ENCODE measurements at places on chromosomes 6 and 20.
A peak's percentile ranks its signal among the peaks of the same experiment; 100 is the strongest.

- DNase-seq: no peak
Observed at GRCh38 chr6:133099573-133099972, 141.6 kb upstream of the EYA4 start.

- no peak for DNase-seq
Observed at GRCh38 chr20:61734733-61735502, 330.8 kb downstream of the TAF4 start.

DNA sequence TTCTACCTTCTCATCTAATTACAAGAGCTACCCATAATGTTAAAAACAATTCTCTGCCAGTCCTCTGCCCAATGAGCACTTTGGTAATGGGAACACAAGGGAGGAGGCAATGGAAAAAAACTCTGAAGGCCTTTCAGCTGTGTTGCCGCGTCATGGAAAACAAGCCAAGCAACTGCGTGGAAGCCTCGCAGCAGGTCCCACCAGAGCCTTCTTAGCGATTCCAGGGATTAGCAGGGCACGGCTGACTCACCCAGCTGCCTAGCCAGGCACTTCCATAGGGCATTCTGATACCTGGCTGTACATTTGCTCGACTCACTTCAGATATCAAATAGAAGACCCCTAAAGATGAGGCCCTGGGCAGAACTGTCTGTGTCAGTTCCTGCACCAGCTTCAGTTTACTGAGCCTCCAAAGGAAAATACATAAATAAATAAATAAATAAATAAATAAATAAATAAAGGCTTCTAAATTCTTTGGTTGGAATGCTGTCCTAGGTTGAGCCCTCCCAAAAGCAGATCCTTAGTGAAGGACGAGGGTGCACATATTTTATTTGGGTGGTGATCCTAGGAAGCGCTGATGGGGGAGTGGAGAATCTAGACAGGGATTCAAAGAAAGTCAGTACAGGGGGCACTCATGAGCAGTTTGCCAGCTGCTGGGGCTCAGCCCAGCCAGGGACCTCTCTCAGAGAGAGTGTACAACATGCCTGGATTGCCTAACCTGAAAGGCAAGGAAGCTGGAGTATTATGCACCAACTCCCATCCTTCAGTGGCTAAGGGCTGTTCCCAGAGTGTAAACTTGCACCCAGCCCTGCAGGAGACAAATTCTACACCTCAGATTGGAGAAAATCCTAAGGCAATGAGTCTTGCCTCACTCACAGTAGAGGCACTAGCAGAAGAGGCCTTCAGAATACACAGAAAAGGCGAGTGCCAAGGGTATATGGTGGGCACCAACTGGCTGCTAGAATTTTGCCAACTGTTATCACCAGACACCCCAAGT is 18.2 kb downstream of the SNAP25 start:
- DNase-seq: no peak

DNA sequence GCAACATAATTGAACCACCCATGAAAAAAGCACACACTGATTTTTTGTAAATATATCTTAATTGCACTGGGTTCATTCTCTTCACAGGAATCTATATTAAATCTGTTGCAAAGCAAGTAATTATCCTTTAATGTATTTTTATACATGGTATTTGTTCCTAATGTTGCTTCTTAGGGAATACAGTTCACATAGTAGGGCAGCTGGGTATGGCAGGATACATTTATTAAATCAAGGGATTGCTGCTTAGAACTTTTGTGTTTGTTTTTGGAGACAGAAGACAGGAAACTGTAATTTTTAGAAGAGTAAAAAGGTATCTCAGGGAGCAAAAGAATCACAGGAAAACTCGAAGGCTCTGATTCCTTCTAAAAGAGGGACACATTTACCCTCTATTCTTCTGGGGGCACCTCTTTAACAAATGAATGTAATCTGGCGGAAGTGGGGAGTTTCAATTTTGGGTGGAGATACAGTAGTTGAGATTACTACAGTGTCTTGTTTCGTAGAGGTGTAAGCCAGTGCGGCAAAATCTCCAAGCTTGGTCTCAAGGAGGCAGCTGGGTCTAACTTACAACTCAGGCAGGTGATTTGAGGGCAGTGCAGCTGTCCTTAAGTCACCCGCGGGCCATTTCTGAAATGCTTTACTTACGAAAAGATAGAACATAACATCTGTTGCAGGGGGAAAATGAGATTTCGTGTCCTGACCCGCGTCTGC is 812 bp upstream of the SMIM13 start:
- peak; percentile 21 for DNase-seq

DNA sequence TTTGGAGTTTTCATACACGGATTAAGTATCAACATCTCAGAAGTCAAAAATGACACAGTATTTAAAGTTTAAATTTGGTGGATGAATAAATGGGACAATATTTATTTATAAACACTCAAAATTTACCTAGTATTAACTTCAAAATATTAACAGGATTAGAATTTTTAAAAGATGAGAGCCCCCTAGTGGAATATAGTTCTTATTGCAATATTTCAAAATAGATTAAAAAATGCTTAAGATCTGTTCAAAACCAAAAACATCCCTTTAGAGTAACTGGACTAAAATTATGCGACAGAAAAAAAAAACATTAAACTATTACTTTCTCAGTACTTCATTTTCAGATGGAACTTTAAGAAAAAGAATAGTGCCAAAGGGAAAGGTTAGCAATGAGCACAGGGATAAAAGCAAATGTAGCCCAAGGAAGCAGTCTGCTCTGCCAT is 56.6 kb downstream of the SNX14 start:
- peak; percentile 21 for DNase-seq

DNA sequence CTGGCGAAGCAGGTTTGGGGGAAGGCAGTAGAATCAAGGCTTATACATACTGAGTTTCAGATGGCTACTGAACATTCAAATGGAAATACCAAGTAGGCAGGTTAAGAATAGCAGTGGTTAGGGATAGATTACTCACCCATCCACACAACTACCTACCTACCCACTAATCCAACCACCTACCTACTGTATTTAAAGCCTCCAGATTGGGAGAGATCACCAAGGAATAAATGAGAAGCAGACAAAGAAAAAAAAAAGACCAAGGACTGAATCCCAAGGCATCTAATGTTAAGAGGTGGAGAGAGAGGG is 68.3 kb upstream of the SMIM29 start:
- DNase-seq: no peak

DNA sequence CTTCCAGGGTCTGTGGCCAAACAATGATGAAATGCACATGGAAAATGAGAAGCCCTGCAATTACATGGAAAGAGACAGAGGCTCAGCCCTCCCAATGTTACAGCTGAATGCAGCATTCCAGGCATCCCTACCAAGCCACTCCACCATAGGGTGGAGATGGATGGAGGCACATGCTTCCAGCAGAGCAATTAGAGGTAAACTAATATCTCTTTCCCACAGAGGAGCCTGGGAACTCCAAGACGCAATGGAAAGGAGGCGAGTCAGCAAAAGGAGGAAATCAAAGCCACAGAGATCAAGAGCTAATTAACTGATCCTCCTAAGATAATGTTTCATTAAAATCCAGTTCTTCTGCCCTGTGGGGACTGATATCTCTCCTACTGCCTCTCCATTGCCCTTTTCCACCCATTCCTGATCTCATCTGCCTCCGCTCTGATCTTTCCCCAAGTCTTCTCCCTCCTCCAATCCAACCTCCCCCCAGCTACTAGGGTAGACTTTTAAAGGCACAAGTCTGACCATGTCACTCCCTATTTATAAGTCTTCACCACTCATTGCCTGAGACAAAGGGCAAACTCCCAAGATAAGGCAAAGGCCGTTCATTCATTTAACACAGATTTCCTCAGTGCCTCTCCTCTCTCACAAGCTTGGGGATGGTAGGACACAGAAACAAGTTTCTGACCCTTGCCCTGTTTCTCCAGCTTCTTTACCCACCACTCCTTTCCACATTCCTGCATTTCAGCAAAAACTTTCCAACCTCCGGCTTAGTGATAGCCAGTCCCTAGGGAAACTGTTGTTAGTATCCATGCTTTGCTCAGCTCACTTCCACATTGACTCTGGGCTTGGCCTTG is 14.3 kb upstream of the KCNB1 start:
- no peak for DNase-seq

DNA sequence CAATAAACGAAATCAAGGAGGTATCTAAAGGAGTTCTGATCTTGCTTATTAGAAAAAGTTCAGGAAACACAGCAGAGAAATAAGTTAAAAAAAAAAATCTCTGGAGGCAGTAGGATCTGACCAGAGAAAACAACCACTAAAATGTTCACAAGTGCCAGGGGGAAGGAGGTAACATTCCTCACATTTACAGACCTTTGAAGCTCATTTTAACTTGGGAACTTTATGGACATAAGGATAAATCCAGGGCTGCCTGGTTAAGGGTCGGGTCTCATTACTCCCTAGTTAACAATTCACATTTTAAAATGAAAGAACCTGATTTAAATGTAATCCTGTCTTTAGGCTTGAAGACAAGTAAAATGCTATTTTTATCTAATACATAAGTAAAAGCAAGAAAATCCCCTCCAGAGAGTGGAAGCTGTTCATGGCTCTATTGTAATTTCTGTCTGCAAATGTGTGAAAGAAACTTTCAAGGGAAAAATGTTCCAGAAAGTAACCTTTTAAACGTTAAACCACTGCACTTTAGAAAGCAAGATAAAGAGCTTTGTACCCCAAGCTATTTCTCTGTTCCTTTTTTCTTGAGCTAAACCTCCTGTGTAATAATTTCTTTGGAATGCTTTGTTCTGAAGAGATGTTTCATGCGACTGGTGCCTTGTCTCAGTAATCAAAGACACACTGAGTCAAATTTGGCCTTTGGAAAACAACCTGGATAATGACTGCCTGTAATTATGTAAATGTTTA is 38.2 kb downstream of the MYLIP start:
- no peak for DNase-seq

DNA sequence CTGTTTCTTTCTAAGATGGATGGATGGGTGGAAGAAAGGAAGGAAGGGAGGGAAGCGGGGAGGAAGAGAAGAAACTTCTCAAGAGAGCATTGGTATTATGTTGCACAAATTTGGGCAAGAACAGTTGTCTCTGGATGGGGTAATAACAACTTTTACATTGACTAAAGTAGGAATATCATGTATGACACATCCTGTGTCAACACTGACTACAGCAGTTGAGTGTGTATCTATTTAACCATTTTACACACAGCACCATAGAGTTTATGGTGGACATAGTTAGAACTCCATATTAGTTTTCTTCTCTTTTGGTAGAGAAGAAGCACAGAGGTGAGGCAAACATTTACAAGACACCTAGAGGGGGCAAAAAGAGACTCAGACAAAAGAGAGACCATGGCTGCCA is 44.2 kb upstream of the RNF146 start:
- no peak for DNase-seq

DNA sequence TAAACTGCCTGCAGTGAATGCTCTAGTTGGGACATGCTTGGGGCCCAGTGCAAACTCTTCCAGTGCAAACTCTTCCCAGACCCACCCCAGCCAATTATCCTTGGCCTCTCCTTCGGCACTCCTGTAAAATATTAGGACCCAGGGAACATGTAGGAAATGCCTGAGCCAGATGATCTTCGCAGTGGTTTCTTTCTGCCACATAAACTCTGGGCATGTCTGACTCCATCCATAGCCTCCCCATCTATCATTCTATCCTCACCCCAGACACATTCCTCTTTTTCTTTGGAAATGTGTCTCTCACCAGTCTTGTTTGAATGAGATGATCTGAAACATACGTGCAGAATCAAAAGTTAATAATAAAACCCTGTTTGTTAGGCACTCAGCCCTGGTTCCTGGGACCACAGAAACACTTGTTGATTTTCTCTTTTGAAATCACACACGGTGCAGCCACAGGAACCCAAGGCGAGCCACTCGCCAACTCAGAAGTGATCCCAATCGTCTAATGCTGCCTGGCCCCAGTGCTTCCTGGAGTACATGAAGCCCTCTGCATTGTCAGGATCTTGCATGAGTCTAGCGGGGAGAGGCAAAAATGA is 108.9 kb upstream of the CST7 start:
- no peak for DNase-seq

DNA sequence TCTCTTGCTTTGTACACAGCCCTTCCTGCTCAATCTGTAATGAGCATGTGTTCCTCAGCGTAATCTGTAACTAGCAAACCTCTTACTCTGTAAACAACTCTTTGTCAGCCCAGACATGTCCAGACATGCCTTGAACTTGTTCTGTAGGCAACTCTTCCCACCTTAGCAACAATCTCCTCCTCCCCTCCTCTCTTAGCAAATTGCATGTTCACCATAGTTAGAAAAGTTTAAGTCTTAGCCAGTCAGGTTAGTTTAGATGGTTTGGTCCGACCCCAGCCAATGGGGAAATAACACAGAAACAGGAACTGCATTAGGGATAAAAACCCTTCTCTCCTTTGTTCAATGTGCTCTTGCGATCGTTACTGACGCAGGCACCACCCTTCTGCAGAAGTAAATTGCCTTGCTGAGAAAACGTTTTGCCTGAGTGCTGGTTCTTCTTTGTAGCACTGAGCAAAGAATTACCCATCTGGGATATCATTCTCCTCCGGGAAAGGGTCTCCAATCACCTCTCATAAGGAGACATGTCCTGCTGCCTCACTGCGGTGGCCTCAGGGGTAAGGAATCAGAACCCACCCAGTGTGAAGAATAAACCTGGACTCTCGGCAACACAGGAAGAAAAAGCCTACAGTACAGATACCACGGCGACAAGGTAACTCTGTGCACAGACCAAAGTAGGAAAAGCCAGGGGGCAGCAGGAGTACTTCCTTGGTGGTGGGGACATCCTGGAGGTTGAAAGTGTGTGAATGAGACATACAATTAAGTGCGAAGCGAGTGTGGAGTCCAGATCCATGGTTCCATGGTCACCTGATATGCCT is 26.2 kb downstream of the PLN start:
- DNase-seq: no peak

DNA sequence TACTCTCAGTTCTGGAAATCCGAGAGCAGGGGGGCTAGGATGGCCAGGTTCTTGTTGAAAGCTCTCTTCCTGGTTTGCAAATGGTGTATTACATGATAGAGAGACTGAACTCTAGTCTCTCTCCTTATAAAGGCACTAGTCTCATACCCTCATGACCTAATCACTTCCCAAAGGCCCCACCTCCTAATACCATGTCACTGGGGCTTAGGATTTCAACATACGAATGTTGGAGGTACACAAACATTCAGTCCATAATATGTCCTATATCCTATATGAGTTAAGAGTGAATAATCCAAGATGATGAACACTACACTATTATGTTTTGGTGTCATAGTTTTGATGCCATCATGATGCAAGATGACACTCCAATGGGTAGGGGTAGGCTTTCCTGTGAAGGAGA is 20.0 kb upstream of the TXLNB start:
- DNase-seq: peak; percentile 66

GRCh38 chr20:60976913-60977312 is 275.1 kb upstream of the CDH4 start:
- DNase-seq: no peak

DNA sequence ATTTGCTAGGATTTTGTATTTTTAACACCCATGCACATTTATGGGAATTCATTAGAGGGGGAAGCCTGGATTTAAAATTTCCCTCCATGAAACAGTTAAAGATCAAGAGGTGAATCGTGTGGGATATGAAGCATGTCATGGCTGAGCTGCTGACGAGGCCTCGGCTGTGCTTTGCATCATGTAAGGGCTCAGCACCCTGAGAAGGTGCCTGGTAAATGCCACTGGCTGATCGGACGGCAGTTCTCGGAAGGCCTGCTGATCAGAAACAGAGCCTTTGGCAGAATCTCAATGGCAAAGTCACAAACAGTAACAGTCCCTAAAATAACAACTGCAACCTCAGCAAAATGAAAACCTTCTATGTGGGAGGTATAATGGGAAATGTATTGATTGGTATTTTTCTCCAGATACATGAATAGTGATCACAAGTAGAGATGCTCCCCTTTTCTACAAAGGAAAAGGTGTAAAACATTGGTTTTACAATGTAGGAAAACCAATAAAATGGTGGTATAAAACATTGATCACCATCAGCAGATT is 53.0 kb upstream of the FUCA2 start:
- DNase-seq: no peak

GRCh38 chr6:54784011-54784410 is 62.6 kb upstream of the FAM83B start:
- DNase-seq: no peak

Data from inflammatory macrophage treated with lipopolysaccharide for 4 hours (primary cell).